Endothelial cell of umbilical vein (primary cell): ENCODE measurements at places on chromosomes 6 and 20. TPM values are rescaled to one million over a fixed set of nuclear protein-coding genes. Genes with fewer than 3 reads are reported as not detected.

ADA gene
- total RNA-seq, result 26.3 and 33.2 TPM in 2 replicates

FHL5 gene
- not detected in 2 replicates for total RNA-seq

SPTLC3 gene
- 0.23 and 0.29 TPM in 2 replicates for total RNA-seq

ZNF133 gene
- total RNA-seq, result 11.1 and 12.2 TPM in 2 replicates

TBX18 gene
- total RNA-seq, result 28.4 and 35.3 TPM in 2 replicates

GUCA1A gene
- 0.22 TPM in 1 of 2 replicates, not detected in the other for total RNA-seq

SYCP2 gene
- 0.35 and 0.67 TPM in 2 replicates for total RNA-seq

MTFR2 gene
- 7.4 and 7.7 TPM in 2 replicates for total RNA-seq

PRRT1 gene
- 0.76 and 1.3 TPM in 2 replicates for total RNA-seq

FLRT3 gene
- total RNA-seq, result 0.09 and 0.13 TPM in 2 replicates

CGA gene
- total RNA-seq, result not detected in 2 replicates

EFCAB8 gene
- 0.31 and 0.60 TPM in 2 replicates for total RNA-seq

PLEKHG1 gene
- 49.7 and 62.5 TPM in 2 replicates for total RNA-seq

BLOC1S5 gene
- total RNA-seq, result 16.3 and 19.1 TPM in 2 replicates

TAGAP gene
- total RNA-seq, result not detected in 2 replicates

JPH2 gene
- total RNA-seq, result not detected in 2 replicates

C6orf15 gene
- total RNA-seq, result not detected in 2 replicates

POU3F2 gene
- not detected in 2 replicates for total RNA-seq

SIRPD gene
- total RNA-seq, result not detected in 2 replicates

PAX1 gene
- total RNA-seq, result not detected in 2 replicates

EYS gene
- total RNA-seq, result 0.27 and 0.81 TPM in 2 replicates

VNN1 gene
- not detected in 2 replicates for total RNA-seq

TMX4 gene
- total RNA-seq, result 26.9 and 30.3 TPM in 2 replicates

SS18L1 gene
- 21.7 and 22.1 TPM in 2 replicates for total RNA-seq

ALDH5A1 gene
- 1.1 and 1.8 TPM in 2 replicates for total RNA-seq

GSTA4 gene
- 15.0 and 17.9 TPM in 2 replicates for total RNA-seq

ZSWIM1 gene
- total RNA-seq, result 10.0 and 11.3 TPM in 2 replicates

SLC22A1 gene
- not detected in 2 replicates for total RNA-seq

BLCAP gene
- total RNA-seq, result 74.1 and 90.3 TPM in 2 replicates

ACSS1 gene
- total RNA-seq, result 8.0 and 17.9 TPM in 2 replicates

SLC17A9 gene
- 44.5 and 49.4 TPM in 2 replicates for total RNA-seq

BEND3 gene
- total RNA-seq, result 4.8 TPM in 2 replicates

DNAH8 gene
- total RNA-seq, result 0.29 and 0.97 TPM in 2 replicates
